SW 1271 (cell line): ENCODE measurements at places on chromosomes 1 and 21.

- DNase-seq, result no peak
Measured at GRCh38 chr1:8251635-8252034, 66.3 kb upstream of the SLC45A1 start.

DNA sequence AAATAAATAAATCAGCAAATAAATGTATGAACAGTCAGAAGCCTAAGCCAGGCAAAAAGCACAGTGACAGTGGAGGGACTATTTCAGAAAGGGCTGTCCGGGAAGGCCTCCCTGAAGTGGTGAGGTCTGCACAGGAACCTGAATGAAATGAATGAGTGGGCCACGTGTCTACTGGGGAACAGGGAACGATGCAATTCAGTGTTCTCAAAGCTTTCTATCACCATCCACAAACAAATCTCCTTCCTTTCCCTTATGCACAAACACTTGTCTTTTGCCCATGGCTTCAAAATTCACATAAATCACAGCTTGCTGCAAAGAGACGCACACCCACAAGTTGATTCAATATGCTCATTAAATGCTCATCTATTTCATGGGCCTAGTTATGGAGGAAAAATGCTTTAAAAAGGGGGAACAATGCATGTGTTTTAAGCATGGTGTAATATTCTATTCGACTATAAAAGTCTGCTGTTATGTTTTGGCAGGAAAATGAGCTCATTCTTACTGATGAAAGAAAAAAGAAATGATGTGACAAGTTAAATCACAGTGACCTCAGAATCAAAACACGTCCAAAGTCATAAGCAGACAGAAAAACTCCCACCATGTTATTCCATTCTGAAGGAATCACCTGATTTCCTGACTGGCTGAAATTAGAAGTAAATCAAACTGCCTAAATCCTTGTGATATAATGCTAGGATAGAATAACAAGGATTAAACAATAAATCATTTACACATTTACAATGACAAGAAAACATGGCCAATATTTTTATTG lies 21.6 kb downstream of the URB1 start:
- no peak for DNase-seq

GRCh38 chr1:97254731-97255463 lies 533.3 kb downstream of the PTBP2 start:
- DNase-seq, result no peak

- no peak for DNase-seq
Measured at GRCh38 chr1:65758128-65758527, 34.6 kb upstream of the PDE4B start.

DNA sequence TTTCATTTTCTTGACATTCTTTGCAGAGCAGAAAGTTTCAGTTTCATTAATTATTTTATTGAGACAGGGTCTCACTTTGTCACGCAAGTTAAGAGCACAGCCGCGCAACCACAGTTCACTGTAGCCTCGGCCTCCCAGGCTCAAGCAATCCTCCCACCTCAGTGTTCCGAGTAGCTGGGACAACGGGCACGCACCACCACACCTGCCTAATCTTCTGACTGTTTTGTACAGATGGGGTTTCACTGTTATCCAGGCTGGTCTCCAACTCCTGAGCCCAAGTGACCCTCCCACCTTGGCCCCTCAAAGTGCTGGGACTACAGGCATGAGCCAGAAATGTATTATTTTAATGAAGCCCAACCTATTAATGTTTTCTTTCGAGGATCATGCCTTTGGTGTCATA lies 3.0 kb upstream of the SPATC1L start:
- no peak for DNase-seq

DNA sequence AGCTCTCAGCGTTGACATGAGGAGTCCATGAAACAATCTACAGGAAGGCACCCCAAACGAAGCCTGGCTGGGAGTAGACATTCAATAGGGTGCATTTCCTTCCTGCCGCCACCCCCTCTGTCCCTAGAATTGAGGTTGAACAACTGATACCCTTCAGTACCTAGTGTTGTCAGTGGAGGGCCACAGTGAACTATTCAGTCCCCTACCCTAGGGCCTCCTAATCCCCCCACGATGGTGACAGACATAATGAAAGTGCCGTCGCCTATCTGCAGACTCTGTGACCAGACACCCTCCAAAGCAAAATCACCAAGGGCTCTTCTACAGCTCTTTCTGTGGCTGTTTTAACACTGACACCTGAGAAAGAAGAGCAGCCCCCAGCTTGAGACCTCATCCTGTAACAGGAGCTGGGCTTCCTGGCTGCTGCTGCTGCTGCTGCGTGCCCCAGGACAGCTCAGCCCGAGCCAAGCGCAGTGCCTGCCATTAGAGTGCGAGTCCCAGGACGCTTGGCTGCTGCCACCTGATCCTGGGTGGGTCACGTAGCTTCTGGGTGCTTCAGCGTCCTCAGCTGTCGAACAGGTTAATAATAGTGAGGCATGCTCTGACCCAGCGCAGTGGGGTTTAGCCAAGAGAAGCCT lies 183.0 kb downstream of the ZBTB18 start:
- no peak for DNase-seq

DNA sequence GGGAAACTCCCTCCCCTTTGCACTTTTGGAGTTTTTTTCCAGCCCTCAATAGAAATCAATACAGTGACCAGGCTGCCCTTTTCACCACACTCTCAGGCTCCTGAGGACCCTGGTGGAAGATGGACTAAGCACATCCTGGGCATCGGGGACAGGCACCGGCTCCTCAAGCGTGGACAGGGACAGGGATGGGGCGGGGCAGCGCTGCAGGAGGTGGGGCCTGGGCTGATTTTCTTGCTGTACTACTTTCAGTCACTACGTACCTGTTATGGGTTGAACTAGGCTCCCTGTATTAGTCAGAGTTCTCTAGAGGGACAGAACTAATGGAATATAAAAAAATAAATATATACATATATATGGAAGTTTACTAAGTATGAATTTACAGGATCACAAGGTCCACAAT lies 2.5 kb downstream of the MX2 start:
- DNase-seq, result no peak

GRCh38 chr1:81799939-81800694 lies 617 bp upstream of the ADGRL2 start:
- DNase-seq, result peak; percentile 1

- DNase-seq, result no peak
Measured at GRCh38 chr1:228367798-228368791, 38.5 kb downstream of the TRIM11 start.

DNA sequence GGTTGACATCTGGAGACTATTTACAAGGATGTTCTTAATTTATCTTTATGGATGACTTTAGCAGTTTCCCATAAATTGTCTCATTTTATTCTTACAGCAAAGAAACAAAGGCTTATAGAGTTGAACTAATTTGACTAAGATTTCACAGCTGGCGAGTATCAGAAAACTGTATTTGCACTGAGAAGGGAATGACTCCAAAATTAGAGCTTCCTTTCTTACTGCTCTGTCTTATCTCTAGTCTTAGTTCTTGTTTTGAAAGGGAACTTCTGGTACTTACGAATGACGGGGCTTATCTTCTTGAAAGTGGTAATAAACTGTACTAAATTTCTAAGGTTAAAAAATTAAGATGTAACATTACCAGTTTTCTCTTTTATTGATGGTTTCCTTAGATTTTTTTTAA lies 13.6 kb downstream of the CNST start:
- no peak for DNase-seq

- no peak for DNase-seq
Measured at GRCh38 chr21:41207401-41208375, 39.7 kb downstream of the BACE2 start.

- DNase-seq, result no peak
Measured at GRCh38 chr21:36765229-36765628, 66.3 kb downstream of the SIM2 start.

DNA sequence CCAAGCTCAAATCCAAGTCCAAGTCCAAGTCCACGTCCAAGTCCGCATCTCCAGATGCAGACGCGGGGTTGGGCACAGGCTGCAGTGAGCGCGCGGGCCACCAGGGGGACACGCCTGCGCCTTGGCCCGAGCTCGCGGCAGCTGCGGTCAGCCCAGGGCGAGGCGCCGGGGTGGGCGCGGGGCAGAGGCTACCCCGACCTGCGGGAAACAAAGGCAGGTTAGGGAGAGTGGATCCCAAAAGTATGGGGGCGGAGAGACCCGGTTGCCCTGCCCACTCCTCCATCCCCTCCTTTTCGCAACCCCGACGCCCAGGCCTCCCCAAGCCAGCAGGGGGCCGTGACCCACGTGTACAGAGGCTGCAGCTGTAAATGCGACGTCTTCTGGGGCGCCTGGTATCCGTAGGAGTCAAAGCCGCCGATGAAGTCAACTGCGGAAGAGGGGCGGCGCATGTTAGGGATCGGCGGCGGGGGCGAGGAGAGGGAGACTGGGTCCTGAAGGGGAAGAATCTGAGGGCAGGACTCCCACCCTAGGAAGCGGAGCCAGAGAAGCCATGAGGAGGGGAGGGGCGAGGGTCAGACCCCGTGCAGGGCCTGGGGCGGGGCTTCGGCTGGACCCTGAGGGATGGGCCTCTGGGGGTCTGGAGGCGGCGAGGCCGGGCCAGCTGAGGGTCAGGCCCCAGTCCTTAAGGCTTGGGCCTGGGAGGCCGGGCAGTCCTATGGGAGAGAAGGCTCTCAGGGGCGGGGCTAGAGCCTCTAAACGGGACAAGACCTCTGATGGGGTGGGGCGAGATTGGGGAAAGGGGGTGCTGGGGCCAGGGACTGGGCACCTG lies 58.0 kb downstream of the NKAIN1 start:
- no peak for DNase-seq

- DNase-seq, result no peak
Measured at GRCh38 chr1:236623371-236624166, 19.3 kb upstream of the HEATR1 start.

GRCh38 chr1:91591175-91591974 lies 90.7 kb downstream of the CDC7 start:
- DNase-seq, result no peak

- no peak for DNase-seq
Measured at GRCh38 chr1:57831624-57832023, 407.8 kb upstream of the DAB1 start.
